Cortex of kidney (tissue), 1 donor: ENCODE measurements at places on chromosomes 5 and 9.

- DNase-seq, result no peak
These were observed 56.3 kb downstream of the CETN3 start for GRCh38 chr5:90353254-90353653.

DNA sequence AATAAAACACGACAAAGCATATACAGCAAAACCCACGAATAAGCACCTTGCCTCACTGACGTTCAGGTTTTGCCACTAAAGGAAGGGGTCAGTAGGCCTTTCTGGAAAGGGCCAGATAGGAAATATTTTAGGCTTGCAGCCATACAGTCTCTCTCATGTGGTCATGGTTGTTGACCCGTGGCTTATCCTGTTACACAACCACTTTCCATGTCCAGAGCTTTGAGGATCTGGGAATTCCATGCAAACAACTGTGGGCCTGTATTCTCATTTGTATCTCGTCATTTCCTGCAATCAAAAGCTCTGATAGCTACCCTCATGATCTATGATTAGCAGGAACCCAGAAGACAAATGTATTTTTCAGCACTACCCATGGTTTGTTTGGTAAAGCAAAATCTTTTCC is 108.3 kb downstream of the DRD1 start:
- no peak for DNase-seq

DNA sequence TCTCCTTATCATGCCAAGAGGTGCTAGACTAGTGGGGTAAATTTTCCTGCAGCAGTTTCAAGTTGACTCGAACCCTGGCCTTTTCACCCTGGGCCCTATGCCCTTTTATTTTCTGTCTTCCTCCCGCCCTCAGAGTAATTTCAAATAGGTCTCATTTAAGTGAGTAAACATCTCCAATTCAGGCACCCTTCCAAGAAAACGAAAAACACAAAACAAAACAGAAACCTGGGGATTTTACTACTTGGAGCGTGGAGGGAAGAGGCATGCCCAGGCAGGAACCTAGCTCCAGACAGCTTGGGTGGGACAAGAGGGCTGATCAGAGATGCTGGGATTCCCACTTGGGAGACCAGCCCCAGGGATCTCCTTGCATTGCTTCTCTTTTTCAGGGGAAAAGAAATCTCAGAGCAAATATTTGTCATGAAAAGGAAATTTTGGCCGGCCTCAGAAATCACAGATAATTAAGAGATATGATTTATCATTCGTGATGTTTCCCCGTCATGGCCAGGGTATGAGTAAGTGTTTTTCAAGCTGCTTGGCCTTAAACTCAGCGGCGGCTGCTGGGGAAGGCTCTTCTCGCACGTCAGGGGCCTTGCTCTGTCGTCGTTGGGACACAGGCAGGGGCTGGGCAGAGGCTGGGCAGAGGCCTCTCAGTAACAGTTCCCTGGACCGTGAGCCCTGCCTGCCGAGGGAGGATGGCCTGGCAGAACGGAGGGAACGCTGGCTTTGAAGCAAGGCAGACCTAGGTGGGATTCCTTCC is 248.6 kb upstream of the KLF4 start:
- DNase-seq, result no peak

DNA sequence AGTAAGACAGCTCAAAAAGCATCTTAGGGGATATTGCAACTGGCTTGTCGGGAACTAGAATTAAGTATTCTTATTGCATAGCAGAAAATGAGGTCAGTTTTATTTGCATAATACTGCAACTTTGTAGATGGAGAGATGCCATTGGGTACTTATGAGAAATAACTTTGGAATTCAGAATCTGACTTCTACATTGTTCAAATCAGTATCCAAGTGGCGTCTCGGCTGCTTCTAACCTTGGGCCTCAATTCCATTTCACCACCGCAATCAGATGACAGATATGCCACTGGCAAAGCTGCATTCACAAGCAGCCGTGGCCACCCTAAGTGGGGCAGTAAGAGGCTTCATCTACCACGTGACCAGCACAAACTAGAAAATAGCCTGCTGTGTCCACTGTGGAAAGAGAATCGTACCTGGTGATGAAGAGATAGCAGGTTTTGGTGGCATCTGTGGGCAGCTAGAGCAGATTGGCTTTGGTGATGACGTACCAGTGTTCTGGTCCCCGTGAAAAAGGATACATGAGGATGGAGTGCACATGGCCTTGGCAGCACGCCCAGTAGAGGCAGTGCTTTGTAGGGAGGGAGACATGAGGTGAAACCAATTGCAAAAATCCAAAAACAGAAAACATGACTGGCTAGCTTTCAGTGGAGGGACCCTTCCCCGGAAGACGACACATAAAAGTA is 116.6 kb downstream of the KLHL3 start:
- DNase-seq, result no peak

- DNase-seq, result no peak
These were observed 22.7 kb upstream of the CLK4 start for GRCh38 chr5:178649580-178649979.

DNA sequence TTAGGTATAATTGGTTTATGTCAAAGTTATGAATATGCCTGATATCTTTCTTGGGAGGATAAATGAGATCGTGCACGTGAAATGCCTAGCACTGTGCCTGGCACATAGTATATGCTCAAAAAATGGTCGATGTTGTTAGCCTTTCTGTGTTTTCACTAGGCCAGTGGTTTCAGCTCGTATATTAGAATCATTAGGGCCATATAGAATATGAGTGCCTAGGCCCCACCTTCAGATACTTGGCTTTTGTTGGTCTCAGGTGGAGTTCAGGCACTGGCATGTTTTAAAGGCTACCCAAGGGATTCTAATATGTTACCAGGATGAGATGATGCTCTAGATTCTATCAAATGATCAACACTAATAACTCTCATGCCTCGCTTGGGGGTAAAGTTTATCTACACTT is 56.8 kb downstream of the ELL2 start:
- no peak for DNase-seq

DNA sequence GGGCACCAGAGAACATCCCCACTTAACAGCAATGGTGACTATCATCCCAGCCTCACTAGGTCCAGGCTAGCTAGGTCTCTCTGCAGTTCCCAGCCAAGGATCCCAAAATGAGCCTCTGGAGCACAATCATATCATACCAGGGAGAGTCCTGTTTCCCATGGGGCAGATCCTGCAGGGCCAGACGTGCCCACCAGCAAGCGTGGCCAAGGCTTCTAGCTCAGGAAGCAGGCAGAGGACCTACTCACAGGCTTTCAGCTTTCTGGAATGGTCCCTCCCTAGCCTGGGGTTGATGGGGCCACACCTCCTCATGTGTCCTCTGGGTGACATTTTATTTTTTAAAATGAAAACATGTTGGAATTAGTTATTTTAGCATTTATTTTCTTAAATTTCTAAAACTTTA is 45.7 kb upstream of the PITX1 start:
- DNase-seq, result no peak

DNA sequence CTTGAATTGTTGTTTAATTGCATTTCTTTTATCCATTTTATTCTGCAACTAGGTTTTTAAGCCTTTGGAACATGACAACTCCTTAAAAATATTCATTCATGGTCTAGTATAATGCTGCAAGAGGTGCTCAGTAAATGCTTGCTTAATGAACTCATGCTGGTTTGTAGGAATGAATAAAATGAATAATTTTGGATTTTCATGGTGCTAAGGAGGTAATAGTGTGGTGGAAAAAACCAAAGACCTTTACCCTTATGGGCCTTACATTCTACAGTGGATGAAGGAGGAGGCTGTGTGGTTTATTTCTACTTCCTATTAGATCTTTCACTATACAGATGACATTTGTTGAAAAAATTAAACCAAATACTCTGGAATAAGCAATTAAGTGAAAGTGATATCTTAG is 43.4 kb downstream of the LRRTM2 start:
- DNase-seq, result no peak

DNA sequence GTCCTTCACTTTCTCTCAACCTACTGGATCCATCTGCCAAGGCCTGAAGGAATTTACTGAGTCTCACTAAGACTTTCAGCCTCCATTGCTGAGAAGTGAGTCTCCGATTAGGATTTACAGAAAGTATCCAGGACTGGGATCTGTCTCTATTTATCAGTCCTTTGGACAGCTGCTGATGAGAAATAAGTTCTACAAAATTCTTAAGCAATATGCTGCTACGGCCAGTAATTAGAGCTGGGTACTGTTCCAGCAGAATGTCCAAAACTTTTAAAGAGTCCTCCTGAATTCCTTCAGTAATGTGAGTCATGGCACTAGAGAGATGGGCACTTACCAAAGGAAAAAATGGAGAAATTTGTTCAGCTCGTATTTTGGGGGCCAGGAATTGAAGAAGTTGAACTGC is 5.9 kb downstream of the TEX10 start:
- DNase-seq, result no peak

- DNase-seq, result no peak
These were observed 190.1 kb downstream of the PAX5 start for GRCh38 chr9:36843964-36844363.

DNA sequence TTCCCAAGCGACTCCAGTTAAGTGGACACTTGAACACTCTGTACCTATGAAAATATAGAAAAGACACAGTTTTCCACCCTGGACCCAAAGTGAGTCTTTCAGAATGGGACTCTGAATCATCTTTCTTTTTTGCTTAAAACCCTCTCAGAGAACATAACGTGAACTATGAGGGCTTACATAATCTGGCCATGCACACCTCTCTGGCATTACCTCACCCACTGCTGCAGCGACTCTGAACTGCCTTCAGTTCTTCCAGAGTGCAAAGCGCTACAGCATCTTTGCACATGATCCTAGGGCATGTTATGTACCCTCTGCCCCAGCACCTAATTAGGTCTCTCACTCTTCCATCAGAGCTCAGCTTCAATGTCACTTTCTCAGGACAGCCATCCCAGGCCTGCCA is 186.2 kb downstream of the RORB start:
- DNase-seq, result no peak

GRCh38 chr5:39428640-39429039 is 3.9 kb upstream of the DAB2 start:
- DNase-seq, result no peak

- DNase-seq, result no peak
These were observed 218.4 kb downstream of the ACTL7B start for GRCh38 chr9:108637340-108637739.

- no peak for DNase-seq
These were observed 19.9 kb downstream of the GOLM1 start for GRCh38 chr9:86079421-86079831.

DNA sequence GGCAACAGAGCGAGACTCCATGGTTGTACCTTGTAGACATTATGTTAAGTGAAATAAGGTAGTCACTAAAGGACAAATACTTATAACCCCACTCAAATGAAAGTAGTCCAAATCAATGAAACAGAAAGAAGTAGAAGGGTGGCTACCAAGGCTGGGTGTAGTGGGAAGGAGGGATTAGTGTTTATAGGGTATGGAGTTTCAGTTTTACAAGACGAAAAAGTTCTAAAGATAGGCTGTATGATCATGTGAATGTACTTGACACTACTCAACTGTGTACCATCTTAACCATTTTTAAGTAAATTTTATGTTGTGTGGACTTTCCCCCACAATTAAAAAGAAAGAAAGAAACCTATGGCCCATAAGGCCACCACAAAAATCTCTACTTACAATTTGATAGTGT is 32.2 kb downstream of the ALDH7A1 start:
- no peak for DNase-seq

GRCh38 chr5:74665273-74665672 is 19.8 kb upstream of the HEXB start:
- no peak for DNase-seq

DNA sequence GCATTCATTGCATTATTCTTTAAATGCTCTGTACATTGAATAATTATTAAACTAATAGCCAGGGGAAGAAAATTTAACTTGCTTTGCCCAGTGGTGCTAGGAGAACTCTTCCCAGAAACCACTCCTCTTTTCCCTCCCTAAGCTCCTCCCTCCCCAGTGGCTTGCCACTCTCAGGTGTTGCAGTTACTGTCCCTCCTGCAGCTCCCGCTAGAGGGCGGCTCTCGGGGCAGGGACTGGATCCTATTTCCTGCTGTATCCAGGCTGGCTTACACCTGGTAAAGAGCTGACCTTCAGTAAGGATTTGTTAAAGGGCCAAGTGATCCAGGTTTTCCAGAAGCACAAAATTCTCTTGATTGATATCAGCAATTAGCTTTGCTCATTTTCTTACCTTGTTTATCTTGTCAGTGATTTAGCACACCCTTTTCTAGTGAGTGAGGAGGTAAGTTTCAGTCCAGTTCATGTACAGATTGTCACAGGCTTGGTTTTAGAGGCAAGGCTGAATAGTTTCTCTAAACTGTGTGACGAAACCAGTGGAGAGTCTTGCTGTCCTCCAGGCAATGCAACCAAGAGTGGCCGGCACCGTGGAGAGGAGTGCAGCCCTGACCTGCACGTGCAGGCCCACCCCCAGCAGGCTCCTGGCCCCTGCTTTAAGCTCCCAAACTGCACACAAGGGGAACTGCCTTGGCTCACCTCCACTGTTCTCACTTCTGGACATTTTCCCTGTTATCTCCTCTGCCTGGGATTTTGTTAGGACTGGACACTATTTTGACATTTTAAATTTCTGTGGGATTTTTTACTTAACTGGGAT is 423.8 kb downstream of the SPOCK1 start:
- DNase-seq, result no peak

- no peak for DNase-seq
These were observed 2.8 kb upstream of the GPR150 start for GRCh38 chr5:95617057-95617456.

DNA sequence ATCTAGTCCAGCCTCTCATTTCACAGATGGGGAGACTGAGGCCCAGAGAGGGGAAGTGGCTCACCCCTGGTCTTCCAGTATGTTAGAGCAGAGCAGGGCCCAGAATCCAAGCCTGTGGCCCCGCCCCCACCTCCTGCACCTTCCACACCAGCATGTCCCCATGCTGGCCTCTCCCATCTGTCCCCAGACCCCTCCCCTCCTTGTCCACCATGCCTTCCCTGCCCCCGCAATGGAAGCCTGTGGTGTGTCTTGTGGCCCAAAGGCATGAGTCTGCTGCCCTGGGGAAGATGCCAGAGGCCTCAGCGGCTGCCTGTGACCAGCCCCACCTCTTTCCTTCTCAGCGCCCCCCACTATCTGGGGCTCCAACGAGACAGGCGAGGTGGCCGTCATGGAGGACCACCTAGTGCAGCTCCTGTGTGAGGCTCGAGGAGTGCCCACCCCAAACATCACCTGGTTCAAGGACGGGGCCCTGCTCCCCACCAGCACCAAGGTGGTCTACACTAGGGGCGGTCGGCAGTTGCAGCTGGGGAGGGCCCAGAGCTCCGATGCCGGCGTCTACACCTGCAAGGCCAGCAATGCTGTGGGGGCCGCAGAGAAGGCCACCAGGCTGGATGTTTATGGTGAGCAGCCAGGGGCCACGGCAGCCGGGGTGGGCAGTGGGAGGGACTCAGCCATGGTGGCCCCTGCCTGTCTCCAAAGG is 87.2 kb downstream of the HMCN2 start:
- DNase-seq, result no peak

DNA sequence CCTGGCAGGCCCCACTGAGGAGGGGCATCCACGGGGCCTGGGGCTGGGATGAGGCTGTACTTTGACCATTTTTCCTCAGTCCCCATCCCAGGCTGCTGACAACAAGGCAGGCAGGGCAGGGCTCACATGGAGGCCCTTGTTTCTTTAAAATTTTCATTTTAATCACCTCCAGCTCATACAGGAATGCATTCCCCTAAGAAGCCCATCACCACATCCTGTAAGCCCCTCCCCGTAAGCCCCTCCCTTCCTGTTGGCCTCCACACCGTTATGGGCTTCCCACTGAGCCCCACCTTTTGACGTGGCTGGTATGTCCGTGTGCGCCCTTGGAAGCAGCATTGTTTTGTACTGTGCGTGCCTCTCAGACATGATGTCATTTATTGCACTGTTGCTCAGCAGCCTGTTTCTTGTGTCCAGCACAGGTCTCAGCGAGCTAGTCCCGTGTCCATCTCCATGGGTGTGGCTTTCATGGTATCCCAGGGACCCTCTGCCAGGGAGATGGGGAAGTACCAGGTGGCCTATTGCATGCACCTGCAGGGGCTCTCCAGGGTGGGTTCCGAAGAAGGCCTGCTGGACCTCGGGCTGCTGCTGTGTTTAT is 22.4 kb downstream of the PHF2 start:
- no peak for DNase-seq
